ENCODE measurements at places on chromosomes 5 and 9. TPM values are rescaled to one million over a fixed set of nuclear protein-coding genes. Genes with fewer than 3 reads are reported as not detected.

The UNC5A gene
- total RNA-seq = not detected

The PHF24 gene
- total RNA-seq = 0.30 TPM

The ATG10 gene
- 16.4 TPM for total RNA-seq

The PLAC8L1 gene
- total RNA-seq = 1.2 TPM

The ADAMTS12 gene
- total RNA-seq = 4.7 TPM

The GPR150 gene
- total RNA-seq = not detected

The SLC36A3 gene
- total RNA-seq = not detected

The TMEM215 gene
- 0.13 TPM for total RNA-seq

The TLX3 gene
- not detected for total RNA-seq

The IL17B gene
- 2.3 TPM for total RNA-seq

DNA sequence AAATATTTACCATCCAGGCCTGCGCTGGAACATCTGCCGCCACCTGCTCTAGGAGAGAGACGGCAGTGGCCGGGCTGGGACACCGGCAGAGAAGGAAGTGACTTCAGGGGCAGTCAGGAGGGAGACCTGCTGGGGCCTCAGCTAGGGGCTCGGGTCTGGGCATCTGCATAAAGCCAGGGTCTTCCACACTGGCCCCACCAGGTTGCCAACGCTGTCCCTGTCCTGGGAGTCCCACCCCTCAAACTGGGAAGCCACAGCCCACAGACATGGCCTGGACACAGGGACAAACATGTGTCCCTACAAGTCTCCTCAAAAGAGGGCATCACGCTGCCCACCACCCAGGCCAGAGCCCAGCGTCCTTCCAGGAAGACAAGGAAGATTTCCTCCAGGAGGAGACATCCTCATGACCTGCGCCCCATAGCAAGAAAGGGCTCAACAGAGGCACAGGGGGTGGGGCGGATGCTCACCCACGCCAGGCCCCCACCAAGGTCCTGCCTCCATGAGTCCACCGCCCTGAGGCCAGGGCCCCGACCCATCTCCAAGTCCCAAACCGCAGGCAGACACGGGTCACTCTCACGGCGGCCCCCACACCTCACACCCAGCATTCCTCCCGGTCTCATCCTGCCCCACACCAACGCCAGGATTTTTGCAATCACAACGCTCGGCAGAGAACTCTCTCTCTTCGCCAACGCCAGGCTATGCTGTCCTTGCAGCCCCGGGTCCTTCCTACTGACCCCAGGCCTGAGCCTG, 9.0 kb downstream of the VAV2 start:
- ATAC-seq = no peak

- ATAC-seq = no peak
Observed at GRCh38 chr9:9615086-9615485, 997.7 kb downstream of the PTPRD start.

GRCh38 chr5:132473668-132474067, 16.9 kb downstream of the IRF1 start:
- no peak for ATAC-seq

DNA sequence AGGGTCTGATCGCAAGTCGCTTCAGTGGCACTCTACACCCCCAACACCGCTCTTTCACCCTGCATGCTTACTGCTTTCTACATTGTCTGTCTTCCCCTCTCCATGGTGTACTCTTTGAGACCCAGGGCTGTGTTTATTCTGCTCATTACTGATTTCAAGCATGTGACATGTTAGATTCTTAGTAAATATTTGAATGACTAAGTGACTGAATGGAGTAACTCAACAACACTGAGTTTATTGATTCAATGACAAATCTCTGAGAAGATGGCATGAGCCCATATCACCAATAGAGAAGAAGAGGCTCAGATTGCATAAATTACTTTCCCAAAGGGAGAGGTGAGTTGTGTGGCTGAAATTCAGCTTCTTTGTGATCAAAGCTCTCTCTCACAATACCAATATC, 89.7 kb upstream of the OSMR start:
- no peak for ATAC-seq

DNA sequence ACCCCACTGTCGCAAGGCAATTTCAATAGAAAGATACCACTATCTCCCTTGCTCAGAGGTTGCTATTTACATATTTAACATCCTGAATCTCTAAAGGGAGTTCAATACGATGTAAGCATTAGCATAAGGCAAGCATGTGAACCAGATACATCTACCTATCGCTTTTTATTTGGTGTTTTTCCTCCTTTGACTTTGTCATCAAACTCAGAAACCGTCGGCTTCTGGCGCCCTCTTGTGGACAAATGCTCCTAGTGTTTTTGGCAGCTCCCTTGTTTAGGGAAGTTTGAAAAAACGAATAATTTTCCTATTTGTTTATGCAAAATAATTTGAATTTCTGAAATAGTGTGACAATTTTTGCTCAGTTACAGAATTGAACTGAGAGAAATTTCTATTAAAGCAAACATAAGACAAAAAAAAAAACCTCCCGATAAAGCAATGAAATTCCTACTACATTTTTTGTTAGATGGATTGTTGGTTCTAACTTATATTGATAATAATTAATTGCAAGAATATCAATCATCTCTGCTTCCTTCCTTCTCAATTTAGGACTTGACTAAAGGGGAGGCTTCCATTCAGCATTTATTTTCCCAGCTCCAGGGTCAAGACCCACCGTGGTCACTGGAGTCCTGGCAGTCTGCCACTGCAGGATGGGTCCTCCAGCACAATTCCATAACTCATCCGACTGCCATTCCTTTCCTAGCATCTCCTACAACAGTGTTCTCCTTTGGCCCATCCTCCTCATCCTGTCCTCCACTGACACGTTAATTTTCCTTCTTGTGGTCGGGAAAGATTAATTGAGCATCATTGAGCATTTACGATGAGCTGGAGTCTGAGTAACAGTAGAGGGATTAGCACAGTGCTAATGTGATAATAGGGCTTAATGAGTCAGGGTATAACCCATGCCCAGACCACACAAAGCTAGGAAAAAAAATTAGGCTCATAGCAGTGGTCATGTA, 131.8 kb upstream of the CHD1 start:
- ATAC-seq = no peak

DNA sequence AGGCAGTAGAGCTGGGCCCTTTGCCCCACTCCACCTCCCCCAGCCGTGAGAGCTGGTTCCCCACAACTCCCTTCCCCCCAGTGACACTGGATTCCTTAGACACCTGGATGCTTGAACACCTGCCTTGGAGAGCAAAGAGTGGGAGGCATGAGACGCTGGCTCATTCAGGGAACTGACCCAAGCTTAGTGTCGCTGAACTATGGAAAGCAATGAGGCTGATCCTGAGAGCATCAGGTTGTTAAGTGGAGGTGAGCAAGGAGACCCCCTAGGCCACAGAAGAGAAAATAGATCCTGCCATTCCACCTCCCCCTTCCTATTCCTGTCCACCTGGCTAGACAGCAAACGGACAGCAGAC, 2.0 kb downstream of the CCL19 start:
- ATAC-seq = no peak

DNA sequence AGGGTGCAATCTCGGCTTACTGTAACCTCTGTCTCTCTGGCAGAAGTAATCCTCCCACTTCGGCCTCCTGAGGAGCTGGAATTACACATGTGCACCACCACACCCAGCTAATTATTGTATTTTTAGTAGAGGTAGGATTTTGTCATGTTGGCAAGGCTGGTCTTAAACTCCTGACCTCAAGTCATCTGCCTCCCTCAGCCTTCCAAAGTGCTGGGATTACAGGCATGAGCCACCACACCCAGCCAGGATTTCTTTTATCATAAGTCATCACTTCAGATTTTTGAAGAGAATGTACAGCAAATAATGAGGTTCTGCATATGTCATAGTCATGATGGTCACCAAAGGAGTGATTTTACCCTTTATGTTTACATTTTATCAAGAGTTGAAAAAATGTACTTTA, 108.1 kb downstream of the GCNT1 start:
- ATAC-seq = no peak

GRCh38 chr5:54655761-54656160, 138.2 kb downstream of the SNX18 start:
- ATAC-seq = no peak

GRCh38 chr9:37996819-37997217, 72.2 kb downstream of the SHB start:
- ATAC-seq = no peak

- no peak for ATAC-seq
Observed at GRCh38 chr5:151024440-151025249, 4.3 kb downstream of the GPX3 start.

- no peak for ATAC-seq
Observed at GRCh38 chr5:94072116-94072515, 330.7 kb upstream of the POU5F2 start.

DNA sequence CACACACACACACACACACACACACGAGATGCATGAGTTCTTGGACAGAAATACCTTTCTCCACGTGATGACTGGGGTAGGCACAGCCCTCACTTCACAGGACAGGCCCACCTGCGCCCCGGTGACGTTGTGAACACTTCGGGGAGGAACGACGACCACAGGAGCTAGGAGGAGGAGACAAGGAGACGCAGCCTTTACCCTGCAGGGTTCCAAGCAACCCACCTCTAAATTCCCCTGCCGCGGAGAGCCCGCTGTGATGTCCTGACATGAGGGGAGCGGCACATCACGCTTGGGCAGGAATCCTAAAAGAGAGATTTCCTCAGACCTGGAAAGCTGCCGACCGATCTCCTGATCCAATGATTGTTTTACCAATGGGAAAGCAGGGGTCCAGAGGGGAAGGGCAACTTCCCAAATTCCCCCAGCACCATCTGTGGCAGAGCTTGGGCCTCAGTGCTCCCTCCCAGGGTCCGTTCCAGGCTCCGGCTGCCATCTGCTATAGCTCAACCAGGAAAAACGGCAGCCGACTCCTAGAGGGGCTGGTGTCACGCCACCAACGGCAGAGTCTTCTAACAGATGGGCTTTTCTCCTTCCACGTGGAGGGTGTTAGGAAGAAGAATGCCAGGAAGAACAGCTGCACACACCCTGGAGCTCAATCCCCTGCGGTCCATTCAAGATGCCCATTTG, 10.1 kb downstream of the IGFBPL1 start:
- ATAC-seq = no peak

- ATAC-seq = peak; percentile 77
Observed at GRCh38 chr5:67215519-67216471, 19.2 kb upstream of the CD180 start.

DNA sequence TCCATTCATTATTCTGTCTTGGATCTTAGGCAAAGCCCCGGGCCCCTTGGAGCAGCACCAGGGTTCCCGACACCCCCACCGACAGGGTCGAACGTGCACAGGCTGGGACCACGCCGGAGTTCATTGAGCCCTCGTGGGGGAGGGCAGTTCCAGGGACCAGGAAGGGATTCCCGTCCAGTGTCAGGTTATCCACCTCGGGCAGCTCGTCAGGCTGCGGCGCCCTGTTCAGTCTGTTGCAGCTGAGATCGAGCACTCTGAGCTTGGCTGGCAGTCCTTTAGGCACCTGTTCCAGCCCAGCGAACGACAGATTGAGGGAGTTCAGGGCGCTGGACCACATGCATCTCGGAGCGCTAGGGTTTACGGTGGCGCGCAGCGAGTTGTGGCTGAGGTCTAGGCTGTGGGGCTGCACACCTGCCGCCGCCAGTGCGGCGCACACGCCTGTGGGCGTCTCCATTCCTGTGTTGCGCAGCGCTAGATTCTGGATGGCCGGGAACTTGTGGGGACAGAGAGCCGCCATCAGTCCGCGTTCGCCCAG, 1.1 kb downstream of the CD14 start:
- ATAC-seq = no peak

GRCh38 chr5:168408561-168409305, 77.5 kb upstream of the RARS1 start:
- no peak for ATAC-seq

Measured in gastroesophageal sphincter (tissue), 4 donors.